Globus pallidus (tissue), 1 donor: ENCODE measurements at places on chromosomes 11 and 22.

GRCh38 chr11:118055966-118056365 is 20.9 kb upstream of the TMPRSS4 start:
- no peak for DNase-seq

GRCh38 chr11:61158691-61159381 is 2.4 kb downstream of the VPS37C start:
- DNase-seq = no peak

GRCh38 chr11:62125881-62126280 is 2.1 kb downstream of the INCENP start:
- no peak for DNase-seq

- no peak for DNase-seq
These were observed 10.0 kb upstream of the RELT start for GRCh38 chr11:73366265-73366610.

DNA sequence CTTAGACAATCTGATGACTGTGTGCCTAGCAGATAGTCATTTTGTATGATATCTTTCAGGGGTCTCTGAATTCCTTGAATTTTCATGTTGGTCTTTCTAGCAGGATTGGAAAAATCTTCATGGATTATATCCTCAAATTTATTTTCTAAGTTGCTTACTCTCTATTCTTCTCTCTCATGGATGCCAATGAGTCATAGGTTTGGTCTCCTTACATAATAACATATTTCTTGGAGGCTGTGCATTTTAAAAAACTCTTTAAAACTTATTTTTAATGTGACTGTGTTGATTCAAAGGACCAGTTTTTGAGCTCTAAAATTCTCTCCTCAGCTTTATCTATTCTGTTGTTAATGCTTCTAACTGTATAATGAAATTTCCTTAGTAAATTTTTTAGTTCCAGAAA is 198.7 kb downstream of the AASDHPPT start:
- no peak for DNase-seq

GRCh38 chr22:37753746-37754145 is 54.0 kb upstream of the GCAT start:
- DNase-seq = no peak

DNA sequence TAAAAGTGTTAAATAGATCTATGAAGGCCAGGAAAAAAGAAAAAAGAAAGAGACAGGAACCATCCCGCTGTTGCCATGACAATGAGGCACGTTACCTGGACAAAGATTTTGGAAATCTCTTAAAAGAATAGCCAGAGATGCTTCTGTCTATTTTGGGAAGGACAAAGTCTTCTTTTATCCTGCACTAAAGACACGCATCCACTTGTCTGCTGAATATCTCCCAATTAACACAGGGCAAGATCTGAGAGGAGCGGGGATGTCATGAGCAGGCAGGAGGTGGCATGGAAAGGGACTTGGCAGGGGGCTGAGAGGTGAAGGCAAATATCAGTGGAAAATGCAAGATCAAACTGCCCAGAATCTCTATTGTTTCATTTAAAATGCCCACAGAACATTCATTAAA is 153.8 kb upstream of the BLID start:
- DNase-seq = no peak

GRCh38 chr11:61771985-61772455 is 19.6 kb downstream of the MYRF start:
- no peak for DNase-seq
